Prostate gland (tissue), 2 donors: ENCODE measurements at places on chromosomes 13 and 19. TPM values are rescaled to one million over a fixed set of nuclear protein-coding genes. Genes with fewer than 3 reads are reported as not detected.
A peak's percentile ranks its signal among the peaks of the same experiment; 100 is the strongest.

Gene CYP2A7
- not detected for total RNA-seq

Gene KIR2DL3
- total RNA-seq: not detected

Gene DAND5
- total RNA-seq: 1.8 TPM

Gene CABP5
- total RNA-seq: not detected

Gene LSR
- 202 TPM for total RNA-seq

Gene BST2
- total RNA-seq: 32.7 TPM

Gene ILF3
- total RNA-seq: 112 TPM

- DNase-seq: no peak
- no peaks in the 10 kb centered on the region for H3K27me3 ChIP-seq
- no peaks in the 10 kb centered on the region for H3K36me3 ChIP-seq
These were observed 1.8 kb downstream of the FIZ1 start for GRCh38 chr19:55597501-55597921.

GRCh38 chr13:49165798-49166752 is 54.1 kb upstream of the MLNR start:
- no peaks in the 10 kb centered on the region for H3K36me3 ChIP-seq
- no peak for DNase-seq
- no peak overlapping the region for H3K27ac ChIP-seq

- H3K4me1 ChIP-seq: no peaks in the 10 kb centered on the region
- H3K36me3 ChIP-seq: no peaks in the 10 kb centered on the region
- H3K27ac ChIP-seq: no peak overlapping the region
- H3K4me3 ChIP-seq: no peak overlapping the region
These were observed 11.8 kb downstream of the SERP2 start for GRCh38 chr13:44385401-44385800.

DNA sequence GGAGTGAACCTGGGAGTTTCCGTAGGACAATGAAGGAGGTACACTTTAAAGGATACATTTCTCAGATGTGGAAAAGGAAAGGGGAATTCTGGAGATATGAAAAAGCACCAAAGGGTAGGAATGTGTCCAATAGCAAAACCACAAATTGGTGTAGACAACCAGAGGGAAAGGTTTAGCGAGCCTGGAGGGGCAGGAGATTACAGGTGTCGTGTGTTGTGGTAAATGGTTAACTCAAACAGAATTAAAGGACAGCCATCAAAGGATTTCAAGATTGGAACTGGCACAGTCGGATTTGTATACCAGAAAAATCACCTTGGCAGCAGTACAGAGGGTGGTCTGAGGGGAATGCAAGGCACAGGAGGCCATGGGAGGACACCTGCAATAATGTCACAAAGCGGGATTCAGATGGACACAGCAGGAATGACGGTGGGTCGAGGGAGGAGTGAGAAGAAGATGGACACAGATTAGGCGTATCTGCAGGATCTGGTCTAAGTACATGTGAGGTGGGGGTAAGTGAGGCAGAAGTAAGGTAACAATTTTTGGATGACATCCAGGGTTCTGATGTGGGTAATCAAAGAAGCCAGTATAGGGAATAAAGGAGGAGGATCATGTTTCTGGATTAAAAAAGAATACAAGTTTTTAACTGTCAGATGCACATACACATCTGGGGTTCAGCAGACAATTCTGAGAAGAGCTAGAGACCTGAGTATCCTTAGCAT is 361.6 kb downstream of the KLF12 start:
- no peaks in the 10 kb centered on the region for H3K27me3 ChIP-seq
- DNase-seq: no peak
- H3K27ac ChIP-seq: no peak overlapping the region
- no peak overlapping the region for H3K4me3 ChIP-seq
- no peaks in the 10 kb centered on the region for H3K36me3 ChIP-seq

GRCh38 chr13:109971456-109972090 is 185.2 kb upstream of the IRS2 start:
- no peak overlapping the region for H3K27ac ChIP-seq
- H3K36me3 ChIP-seq: no peaks in the 10 kb centered on the region
- H3K27me3 ChIP-seq: no peaks in the 10 kb centered on the region
- no peak overlapping the region for H3K4me3 ChIP-seq
- DNase-seq: no peak
- H3K4me1 ChIP-seq: no peaks in the 10 kb centered on the region

DNA sequence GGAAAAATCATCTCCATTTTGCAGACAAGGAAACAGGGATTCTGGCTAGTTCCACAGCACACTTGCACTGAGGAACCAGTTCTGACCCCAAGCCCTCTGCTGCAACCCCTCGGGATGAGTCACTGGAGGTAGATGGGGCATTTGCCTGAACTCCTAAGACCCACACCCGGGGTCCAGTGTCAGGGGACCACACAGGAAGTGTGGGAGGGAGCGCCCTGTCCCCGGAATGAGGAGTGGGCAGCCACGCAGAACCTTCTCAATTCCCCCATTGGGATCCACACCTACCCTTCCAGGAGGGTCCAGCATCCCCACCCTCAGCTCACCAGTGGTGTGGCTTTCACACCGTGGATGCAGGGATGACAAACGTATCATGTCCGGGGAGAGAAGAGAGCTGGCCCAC is 62.7 kb downstream of the TSHZ3 start:
- no peaks in the 10 kb centered on the region for H3K27me3 ChIP-seq
- H3K36me3 ChIP-seq: no peaks in the 10 kb centered on the region
- no peak for DNase-seq

DNA sequence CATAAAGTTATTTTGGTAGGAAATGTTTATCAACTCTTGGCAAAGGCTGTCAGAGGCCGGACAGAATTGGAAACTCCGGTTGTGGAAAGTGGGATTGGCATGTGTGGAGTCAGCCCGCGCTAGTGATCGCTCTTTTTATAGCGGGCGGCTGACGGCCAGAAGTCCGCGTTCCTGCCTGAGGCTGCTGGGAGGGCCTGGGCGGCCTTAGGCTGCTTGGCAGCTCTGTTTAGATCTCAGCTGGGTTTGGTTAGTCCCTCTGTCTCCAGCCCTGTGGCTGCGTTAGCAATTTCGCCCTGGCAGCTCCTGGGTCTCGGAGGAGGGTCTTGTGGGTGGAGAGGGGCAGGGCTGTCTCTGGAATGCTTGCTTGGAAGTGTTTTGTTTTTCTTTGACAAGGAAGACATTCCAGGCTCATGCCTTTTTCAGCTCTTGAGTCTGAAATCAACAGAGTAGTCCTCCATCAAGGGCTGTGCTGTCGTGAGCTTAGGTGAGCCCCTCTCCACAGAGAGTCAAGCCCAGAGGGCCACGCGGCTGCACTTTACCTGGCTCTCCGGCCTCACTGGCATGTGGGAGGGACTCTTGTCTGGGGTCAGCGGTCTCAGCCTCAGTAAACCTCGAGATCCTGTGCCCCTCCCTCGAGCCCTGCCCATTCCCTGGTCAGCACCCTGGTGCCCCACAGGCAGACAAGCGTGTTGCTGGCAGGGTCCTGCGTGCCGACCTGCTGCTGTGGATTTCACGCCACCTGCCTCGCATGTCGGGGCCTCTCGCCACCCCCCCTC is 22.5 kb downstream of the DOT1L start:
- peak; percentile 84 for DNase-seq
- H3K4me3 ChIP-seq: peak overlapping the region; percentile 6
- H3K36me3 ChIP-seq: peaks cover 16% of the 10 kb centered on the region
- no peaks in the 10 kb centered on the region for H3K27me3 ChIP-seq

DNA sequence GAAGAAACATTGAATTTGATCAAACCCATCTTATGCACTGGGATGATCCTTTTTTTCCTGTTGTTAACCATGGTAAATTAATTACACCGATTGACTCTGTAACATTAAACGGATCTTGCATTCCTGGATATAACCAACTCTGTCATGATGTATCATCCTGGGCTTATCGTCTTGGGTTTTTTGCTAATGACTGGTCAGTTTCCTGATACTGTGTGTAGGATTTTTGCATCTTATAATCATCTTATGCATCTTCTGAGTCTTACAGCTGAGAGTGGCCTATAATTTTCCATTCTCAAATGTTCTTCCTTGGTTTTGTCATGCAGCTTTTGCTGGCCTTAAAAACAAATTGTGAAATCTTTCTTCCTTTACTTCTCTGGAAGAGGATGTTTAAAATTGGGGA is 12.8 kb downstream of the DCUN1D2 start:
- no peak for DNase-seq
- no peak overlapping the region for H3K27ac ChIP-seq
- no peak overlapping the region for H3K4me3 ChIP-seq
- H3K4me1 ChIP-seq: no peaks in the 10 kb centered on the region
- no peaks in the 10 kb centered on the region for H3K27me3 ChIP-seq

DNA sequence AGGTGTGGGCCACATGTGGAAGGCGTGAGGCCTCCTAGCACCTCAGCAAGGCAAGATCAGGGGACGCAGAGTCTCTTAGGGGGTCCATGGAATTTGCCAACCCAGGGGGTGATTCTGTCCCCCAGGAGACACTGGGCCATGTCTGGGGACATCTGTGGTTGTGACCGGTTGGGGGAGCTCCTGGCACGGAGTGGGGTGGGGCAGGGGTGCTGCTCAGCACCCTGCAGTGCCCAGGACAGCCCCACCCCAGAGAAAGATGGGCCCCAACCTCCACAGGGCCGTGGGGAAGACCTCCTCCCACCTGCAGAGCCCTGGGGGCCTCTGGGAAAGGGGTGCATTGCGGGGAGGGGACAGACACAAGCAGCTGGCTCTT is 4.0 kb downstream of the MKNK2 start:
- peaks cover 64% of the 10 kb centered on the region for H3K4me1 ChIP-seq
- H3K27ac ChIP-seq: peak overlapping the region; percentile 99
- peak overlapping the region; percentile 98 for H3K4me3 ChIP-seq
- no peaks in the 10 kb centered on the region for H3K36me3 ChIP-seq

DNA sequence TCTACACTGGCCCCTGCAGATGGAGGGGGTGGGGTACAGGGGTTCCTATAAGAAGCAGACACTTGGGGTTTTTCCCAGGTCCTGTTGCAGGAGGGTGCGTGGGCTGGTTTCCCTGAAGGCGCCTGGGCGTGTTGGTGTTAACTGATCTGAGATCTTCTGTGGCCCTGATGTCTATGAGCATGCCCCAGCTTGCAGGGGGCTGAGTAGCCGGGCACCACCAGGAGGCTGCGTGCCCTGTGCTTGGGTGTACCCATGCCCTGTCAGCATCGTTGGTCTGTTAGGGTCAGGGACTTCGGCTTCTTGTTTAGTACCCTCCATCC is 45.3 kb downstream of the CAPN12 start:
- no peak overlapping the region for H3K4me3 ChIP-seq
- peak; percentile 64 for DNase-seq
- H3K36me3 ChIP-seq: no peaks in the 10 kb centered on the region
- H3K27me3 ChIP-seq: no peaks in the 10 kb centered on the region
- H3K27ac ChIP-seq: peak overlapping the region; percentile 36

- DNase-seq: no peak
- no peak overlapping the region for H3K27ac ChIP-seq
- no peaks in the 10 kb centered on the region for H3K36me3 ChIP-seq
- no peaks in the 10 kb centered on the region for H3K4me1 ChIP-seq
- H3K4me3 ChIP-seq: no peak overlapping the region
These were observed 20.4 kb downstream of the AMER2 start for GRCh38 chr13:25151626-25152195.

DNA sequence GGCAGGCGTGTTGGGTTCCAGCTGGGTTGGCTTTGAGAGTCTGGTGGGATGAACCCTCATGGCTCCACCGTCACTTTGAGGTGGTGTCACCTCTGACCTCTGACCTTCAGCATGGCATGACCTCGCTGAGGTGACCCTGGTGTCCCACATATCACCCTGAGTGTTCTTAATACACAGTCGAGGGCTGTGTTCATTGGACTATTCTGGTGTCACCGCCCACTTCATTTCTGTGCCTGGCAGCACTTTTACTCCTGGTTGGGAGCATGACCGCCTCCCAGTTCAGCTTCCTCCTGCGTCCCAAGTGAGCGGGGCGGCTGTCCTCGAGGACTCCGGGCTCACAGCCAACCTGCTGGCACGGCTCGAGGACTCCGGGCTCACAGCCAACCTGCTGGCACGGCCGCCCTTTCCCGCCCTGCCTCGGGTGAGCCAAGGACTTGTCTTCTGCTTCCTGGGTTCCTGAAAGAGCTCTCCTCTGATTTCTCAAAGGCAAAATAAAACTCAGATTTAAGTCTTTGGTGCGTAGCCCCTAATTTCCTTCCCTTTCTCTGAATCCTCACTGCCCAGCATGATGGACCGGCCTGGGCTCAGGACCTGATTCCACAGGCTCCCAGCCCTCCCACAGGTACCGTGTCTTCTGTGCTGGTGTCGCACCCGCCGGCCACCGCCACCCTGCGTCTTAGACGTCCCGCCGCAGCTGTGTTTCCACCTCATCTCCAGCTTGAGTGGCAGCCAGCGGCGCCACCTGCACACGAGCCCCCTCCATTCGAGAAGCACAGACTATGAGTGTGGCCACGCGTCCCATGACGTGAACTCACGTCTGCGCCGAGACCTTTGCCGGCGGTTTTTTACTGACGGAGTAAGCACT is 10.4 kb downstream of the ATP4B start:
- no peaks in the 10 kb centered on the region for H3K27me3 ChIP-seq
- H3K4me1 ChIP-seq: no peaks in the 10 kb centered on the region
- H3K36me3 ChIP-seq: no peaks in the 10 kb centered on the region

DNA sequence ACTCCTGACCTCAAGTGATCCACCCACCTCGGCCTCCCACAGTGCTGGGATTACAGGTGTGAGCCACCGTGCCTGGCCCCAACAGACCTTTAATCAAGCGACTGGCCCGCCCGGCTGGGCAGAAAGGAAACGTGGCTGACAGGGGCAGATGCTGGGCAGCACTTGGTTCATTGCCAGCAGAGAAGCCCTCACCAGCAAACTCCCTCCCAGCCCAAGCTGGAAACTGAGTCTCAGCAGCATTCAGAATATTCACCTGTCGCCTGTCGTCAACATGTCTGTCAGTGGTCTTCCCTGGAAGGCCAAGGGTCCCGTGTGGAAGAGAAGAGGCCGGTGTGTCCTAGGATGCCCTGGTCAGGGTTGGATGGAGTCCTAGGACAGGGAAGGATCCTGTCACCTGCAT is 245.0 kb downstream of the TEX29 start:
- H3K27me3 ChIP-seq: no peaks in the 10 kb centered on the region
- no peak overlapping the region for H3K4me3 ChIP-seq
- DNase-seq: no peak
- H3K27ac ChIP-seq: no peak overlapping the region

- H3K36me3 ChIP-seq: no peaks in the 10 kb centered on the region
- H3K4me3 ChIP-seq: no peak overlapping the region
- DNase-seq: no peak
- no peak overlapping the region for H3K27ac ChIP-seq
- H3K27me3 ChIP-seq: no peaks in the 10 kb centered on the region
These were observed 58.0 kb downstream of the USPL1 start for GRCh38 chr13:30675717-30676116.

GRCh38 chr13:75766636-75767035 is 130.5 kb downstream of the LMO7 start:
- H3K36me3 ChIP-seq: no peaks in the 10 kb centered on the region
- DNase-seq: no peak
- no peak overlapping the region for H3K27ac ChIP-seq
- H3K27me3 ChIP-seq: no peaks in the 10 kb centered on the region
- no peaks in the 10 kb centered on the region for H3K4me1 ChIP-seq

GRCh38 chr13:24450530-24450929 is 62.0 kb downstream of the PARP4 start:
- H3K36me3 ChIP-seq: peaks cover 10% of the 10 kb centered on the region
- no peak overlapping the region for H3K4me3 ChIP-seq
- H3K27ac ChIP-seq: no peak overlapping the region
- DNase-seq: no peak
- no peaks in the 10 kb centered on the region for H3K27me3 ChIP-seq
- H3K4me1 ChIP-seq: no peaks in the 10 kb centered on the region

- no peaks in the 10 kb centered on the region for H3K4me1 ChIP-seq
- no peak overlapping the region for H3K4me3 ChIP-seq
- no peak for DNase-seq
- no peaks in the 10 kb centered on the region for H3K27me3 ChIP-seq
- H3K36me3 ChIP-seq: no peaks in the 10 kb centered on the region
- no peak overlapping the region for H3K27ac ChIP-seq
These were observed 8.0 kb upstream of the POU2F2 start for GRCh38 chr19:42140125-42140754.

- no peak overlapping the region for H3K4me3 ChIP-seq
- DNase-seq: no peak
- H3K27me3 ChIP-seq: no peaks in the 10 kb centered on the region
These were observed 64.5 kb downstream of the RAB20 start for GRCh38 chr13:110497003-110497402.
